ENCODE measurements at places on chromosomes 1 and 21. TPM values are rescaled to one million over a fixed set of nuclear protein-coding genes. Genes with fewer than 3 reads are reported as not detected.
A peak's percentile ranks its signal among the peaks of the same experiment; 100 is the strongest.

DNA sequence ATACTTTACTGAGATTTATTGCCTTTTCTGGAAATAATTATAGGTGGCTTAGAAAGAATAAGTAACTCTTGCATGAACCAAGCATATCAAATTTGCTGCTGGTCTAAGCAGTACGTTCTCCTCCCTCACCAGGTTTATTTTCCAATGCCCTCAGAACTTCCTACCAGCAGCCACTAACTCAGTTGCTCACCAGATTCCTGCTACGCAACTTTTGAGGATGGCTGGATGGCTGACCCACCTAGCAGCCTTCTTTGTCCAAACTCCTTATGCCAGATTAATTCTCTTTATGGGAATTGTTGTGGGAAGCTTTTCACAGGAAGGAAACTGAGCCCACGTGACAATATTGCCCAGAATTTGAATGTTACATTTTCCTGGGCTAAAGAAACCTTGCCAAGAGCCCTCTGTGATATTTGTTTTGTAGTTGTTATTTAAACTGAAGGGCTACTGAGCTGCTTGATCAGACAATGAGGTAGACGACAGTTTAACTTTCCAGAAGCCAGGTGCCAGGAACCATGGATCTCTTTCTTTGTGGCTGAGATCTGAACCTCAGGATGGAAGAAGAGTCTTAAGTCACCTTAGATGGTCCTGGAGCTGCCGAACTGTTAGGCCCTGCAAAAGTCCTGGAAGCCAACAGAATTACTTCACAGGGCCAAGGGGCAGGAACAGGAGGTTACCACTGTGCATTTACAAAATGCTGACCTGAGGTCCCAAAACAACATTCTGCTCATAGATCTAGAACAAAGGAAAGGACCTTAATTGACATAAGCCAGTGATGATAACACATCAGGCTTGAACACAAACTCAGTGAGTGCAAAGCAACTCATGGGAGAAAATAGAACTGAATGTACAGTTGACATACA is 85.5 kb upstream of the ATP1A1 start:
- H3K4me1 ChIP-seq: peaks cover 8% of the 10 kb centered on the region
- DNase-seq: no peak
- H3K4me3 ChIP-seq: no peak overlapping the region
- no peaks in the 10 kb centered on the region for H3K36me3 ChIP-seq
- H3K27ac ChIP-seq: no peak overlapping the region
- H3K27me3 ChIP-seq: no peaks in the 10 kb centered on the region

DNA sequence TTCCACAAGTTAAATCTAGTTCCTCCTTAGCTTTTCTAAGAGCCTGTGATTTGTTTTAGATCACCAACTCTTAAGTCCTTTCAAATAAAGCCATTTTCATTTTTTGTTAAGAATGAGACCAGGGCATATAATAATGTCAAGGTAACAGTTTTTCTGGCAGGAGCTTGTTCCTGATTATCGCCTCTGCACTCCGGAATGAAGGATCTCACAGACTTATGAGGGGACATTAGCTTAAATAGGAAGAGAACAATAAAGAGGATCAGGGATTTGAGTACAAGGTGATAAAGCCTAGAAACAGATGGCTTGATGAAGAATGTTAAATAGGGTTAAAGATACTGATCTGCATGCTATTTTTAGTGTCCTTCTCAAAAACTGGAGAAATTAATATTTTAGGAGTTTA is 13.6 kb upstream of the OTUD7B start:
- no peaks in the 10 kb centered on the region for H3K4me1 ChIP-seq
- no peaks in the 10 kb centered on the region for H3K36me3 ChIP-seq
- no peak for DNase-seq
- H3K4me3 ChIP-seq: no peak overlapping the region
- no peak overlapping the region for H3K27ac ChIP-seq

DNA sequence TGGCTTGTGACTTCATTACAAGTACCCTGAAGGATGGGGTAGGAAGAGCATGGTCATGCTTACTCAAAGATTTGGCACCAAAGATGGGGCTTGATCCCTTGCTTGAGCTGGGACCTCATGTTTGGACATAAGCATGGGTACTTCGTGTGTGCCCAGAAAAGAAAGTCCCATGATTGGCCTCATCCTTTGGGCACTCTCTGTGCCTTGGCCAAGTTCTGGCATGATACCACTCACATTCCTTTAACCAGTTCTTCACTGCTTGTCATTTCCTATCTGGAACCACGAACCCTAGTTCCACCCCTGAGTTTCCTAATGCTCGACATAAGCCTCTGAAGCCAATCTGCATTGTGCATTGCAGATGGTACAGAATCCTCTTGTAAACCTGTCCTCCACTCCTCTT is 107.0 kb downstream of the NAV1 start:
- no peak for DNase-seq
- peaks cover 27% of the 10 kb centered on the region for H3K4me1 ChIP-seq
- no peak overlapping the region for H3K27ac ChIP-seq
- peaks cover 39% of the 10 kb centered on the region for H3K27me3 ChIP-seq
- no peaks in the 10 kb centered on the region for H3K36me3 ChIP-seq
- no peak overlapping the region for H3K4me3 ChIP-seq

GRCh38 chr1:165364568-165365133 is 8.1 kb upstream of the LMX1A start:
- H3K36me3 ChIP-seq: no peaks in the 10 kb centered on the region
- no peaks in the 10 kb centered on the region for H3K4me1 ChIP-seq
- DNase-seq: no peak
- peaks cover 27% of the 10 kb centered on the region for H3K27me3 ChIP-seq
- H3K27ac ChIP-seq: no peak overlapping the region
- no peak overlapping the region for H3K4me3 ChIP-seq

DNA sequence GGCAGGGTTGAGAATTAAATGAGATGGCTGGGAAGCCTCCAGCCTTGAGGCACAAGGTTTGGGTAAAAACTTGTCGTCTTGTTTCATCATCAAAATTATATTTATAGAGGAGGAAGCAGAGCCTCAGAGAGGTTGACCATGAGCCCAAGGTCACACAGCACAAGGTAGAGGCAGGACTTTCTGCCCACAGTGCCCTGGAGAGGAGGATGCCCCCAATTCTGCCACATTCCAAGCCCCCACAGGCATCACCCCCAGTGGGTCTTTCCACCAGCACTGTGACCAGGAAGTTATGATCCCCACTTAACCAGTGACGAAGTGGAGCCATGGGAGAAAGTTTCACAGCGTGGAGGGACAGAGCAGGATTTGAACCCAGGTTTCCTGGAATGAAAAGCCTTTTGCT is 400.0 kb downstream of the MATN1 start:
- H3K36me3 ChIP-seq: no peaks in the 10 kb centered on the region
- no peak for DNase-seq
- H3K27ac ChIP-seq: no peak overlapping the region
- H3K27me3 ChIP-seq: no peaks in the 10 kb centered on the region

DNA sequence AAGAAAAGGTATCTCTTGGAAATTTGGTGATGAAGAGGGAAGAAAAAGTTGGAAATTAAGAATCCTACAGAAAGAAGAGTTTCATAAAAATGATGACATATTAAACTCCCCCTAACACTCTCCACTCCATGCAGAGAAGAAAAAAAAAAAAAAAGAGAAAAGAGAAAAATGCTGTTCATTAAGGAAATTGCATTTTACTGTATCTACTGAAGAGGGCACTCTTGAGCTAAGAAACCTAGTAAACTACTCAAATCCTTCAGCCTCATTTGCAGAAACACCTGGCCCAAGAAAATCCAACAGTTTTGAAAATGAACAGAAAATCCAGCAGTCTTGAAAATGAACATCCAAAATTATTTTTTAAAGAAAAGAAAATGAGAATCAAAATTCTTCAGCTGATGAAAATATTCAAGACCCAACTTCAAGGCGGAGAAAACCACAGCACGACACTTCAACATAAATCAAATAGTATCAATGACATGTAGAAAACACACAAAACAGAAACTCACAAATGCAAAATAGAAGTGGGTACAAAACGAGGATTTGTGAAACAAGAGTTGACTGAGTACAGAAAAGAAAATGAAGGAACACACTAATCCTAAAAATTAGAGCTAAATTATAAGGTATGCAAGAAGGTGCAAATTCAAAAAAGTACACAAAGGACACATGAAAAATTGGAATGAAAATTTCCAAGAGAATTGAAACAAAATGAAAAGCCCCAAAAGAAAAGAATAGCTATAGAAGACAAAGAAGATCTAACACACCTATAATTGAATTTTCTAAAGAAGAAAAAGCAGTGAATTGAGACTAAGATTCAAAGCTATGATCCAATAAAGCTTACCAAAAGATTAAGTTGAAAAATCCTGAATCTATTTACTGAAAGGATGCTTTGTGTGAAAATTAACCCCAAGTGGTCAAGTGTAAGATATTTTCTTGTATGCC is 73.2 kb upstream of the DNAJC6 start:
- H3K27ac ChIP-seq: no peak overlapping the region
- peak; percentile 62 for DNase-seq
- no peaks in the 10 kb centered on the region for H3K27me3 ChIP-seq

DNA sequence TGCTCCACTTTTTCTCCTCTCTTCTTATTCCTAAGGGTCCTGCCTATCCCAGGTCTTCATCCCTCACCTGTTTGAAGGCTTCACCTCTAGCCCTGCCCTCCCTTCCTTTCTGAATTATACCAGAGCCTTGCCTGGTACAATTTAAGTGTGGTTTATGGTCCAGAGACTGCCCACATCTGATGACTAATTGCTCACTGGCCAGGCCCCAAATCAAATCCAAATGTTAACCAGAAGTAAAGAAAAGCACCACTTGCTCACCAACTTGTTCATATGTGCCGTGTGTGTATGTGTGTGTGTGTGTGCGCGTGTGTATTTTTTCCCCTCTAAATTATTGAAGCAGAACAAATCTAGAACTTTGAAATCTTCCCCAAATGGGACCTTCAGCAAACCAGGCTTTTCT is 26.4 kb downstream of the MYOM3 start:
- H3K4me3 ChIP-seq: no peak overlapping the region
- no peak for DNase-seq
- H3K36me3 ChIP-seq: no peaks in the 10 kb centered on the region
- no peak overlapping the region for H3K27ac ChIP-seq
- no peaks in the 10 kb centered on the region for H3K27me3 ChIP-seq

GRCh38 chr1:94142583-94142982 is 21.6 kb upstream of the ABCA4 start:
- no peak overlapping the region for H3K27ac ChIP-seq
- H3K27me3 ChIP-seq: peaks cover 2% of the 10 kb centered on the region
- no peak for DNase-seq
- H3K36me3 ChIP-seq: no peaks in the 10 kb centered on the region

DNA sequence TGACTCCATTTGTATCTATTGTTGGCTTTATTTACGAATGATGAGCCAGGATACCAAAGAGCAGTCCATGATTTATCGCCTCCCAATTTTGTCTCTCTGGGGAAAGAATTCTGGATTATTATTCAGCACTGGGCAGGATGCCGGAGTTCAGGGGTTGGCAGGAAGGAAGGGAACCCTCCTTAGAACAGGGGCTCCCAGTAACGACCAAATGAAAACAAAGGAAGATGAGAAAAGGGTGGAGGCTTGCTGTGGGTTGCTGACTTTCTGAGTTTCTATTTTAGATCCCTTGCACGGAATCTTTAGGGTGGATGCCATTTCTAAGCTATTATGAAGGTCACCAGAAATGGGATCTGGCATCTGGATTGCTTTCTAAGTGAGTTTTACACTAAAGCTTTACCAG is 231.2 kb upstream of the LYPLAL1 start:
- DNase-seq: no peak
- H3K36me3 ChIP-seq: no peaks in the 10 kb centered on the region
- no peak overlapping the region for H3K4me3 ChIP-seq
- no peak overlapping the region for H3K27ac ChIP-seq
- H3K4me1 ChIP-seq: no peaks in the 10 kb centered on the region

DNA sequence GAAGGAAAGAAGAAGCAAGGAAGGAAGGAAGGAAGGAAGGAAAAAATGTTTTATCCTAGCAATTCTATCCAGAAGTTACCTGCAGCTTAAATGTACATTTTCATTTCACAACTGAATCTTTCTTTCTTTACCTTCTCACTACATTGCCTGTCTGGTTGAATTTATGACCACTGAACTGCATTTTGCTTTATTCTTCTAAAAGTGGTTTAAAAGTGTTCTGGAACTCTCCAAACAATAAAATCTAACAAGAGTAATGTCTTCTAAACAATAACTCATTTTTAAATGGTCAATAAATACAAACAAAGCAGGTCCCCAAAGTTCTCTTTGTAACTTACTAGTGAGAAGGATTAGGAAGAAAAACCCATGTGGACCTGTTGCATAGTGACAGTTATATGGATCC is 587.5 kb upstream of the NEGR1 start:
- no peaks in the 10 kb centered on the region for H3K4me1 ChIP-seq
- no peak for DNase-seq
- H3K27ac ChIP-seq: no peak overlapping the region
- H3K27me3 ChIP-seq: no peaks in the 10 kb centered on the region

- H3K36me3 ChIP-seq: peaks cover 50% of the 10 kb centered on the region
- no peak overlapping the region for H3K27ac ChIP-seq
- DNase-seq: no peak
- no peak overlapping the region for H3K4me3 ChIP-seq
Measured at GRCh38 chr1:201136355-201137023, 9.5 kb upstream of the ASCL5 start.

- DNase-seq: no peak
- peaks cover 41% of the 10 kb centered on the region for H3K27me3 ChIP-seq
- no peak overlapping the region for H3K27ac ChIP-seq
Measured at GRCh38 chr1:8137481-8138244, 111.6 kb upstream of the ERRFI1 start.

GRCh38 chr1:209354840-209355165 is 228.7 kb upstream of the CAMK1G start:
- H3K4me1 ChIP-seq: no peaks in the 10 kb centered on the region
- H3K36me3 ChIP-seq: no peaks in the 10 kb centered on the region
- no peaks in the 10 kb centered on the region for H3K27me3 ChIP-seq
- no peak for DNase-seq
- H3K4me3 ChIP-seq: no peak overlapping the region

GRCh38 chr1:47759251-47759935 is 237.8 kb downstream of the TRABD2B start:
- no peaks in the 10 kb centered on the region for H3K27me3 ChIP-seq
- H3K36me3 ChIP-seq: no peaks in the 10 kb centered on the region
- H3K4me1 ChIP-seq: no peaks in the 10 kb centered on the region
- no peak overlapping the region for H3K27ac ChIP-seq
- DNase-seq: no peak

GRCh38 chr21:29526545-29526944 is 227.8 kb downstream of the BACH1 start:
- no peak for DNase-seq
- H3K27me3 ChIP-seq: no peaks in the 10 kb centered on the region
- no peaks in the 10 kb centered on the region for H3K4me1 ChIP-seq
- H3K27ac ChIP-seq: no peak overlapping the region
- no peaks in the 10 kb centered on the region for H3K36me3 ChIP-seq
- no peak overlapping the region for H3K4me3 ChIP-seq

GRCh38 chr1:175200678-175201521 is 8.3 kb upstream of the KIAA0040 start:
- H3K36me3 ChIP-seq: no peaks in the 10 kb centered on the region
- no peak overlapping the region for H3K27ac ChIP-seq
- H3K4me1 ChIP-seq: peaks cover 10% of the 10 kb centered on the region

Gene ARHGAP29
- 0.69 TPM for polyA plus RNA-seq

Gene RIMS3
- polyA plus RNA-seq: 0.26 TPM

Gene CA14
- polyA plus RNA-seq: not detected

Gene CELA3B
- not detected for polyA plus RNA-seq

Gene NHLH1
- not detected for polyA plus RNA-seq

Gene GBP5
- 16.9 TPM for polyA plus RNA-seq

Gene GREM2
- polyA plus RNA-seq: not detected
